ENCODE measurements at places on chromosomes 1 and 21.

DNA sequence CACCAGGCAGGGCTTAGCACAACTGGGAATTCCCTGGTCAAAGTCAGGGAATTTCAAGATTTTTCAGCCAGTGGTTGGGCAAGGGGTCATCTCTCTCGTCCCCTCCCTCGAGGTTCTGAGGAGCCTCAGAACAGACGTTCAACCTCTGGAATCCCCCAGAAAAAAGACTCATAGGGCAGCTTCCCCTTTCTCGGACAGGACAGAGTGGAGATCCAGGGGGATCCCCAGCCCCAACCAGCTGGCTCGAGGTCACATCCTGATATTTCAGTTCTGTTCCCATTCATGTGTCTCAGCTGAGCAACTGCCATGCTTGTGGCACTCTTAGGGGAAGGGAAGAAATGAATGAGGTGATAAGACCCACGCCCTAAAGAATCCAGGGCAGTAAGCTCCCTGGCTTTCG is 4.9 kb upstream of the LAD1 start:
- no peak for DNase-seq

- no peak for DNase-seq
Observed at GRCh38 chr21:33561373-33561772, 18.5 kb downstream of the SON start.

DNA sequence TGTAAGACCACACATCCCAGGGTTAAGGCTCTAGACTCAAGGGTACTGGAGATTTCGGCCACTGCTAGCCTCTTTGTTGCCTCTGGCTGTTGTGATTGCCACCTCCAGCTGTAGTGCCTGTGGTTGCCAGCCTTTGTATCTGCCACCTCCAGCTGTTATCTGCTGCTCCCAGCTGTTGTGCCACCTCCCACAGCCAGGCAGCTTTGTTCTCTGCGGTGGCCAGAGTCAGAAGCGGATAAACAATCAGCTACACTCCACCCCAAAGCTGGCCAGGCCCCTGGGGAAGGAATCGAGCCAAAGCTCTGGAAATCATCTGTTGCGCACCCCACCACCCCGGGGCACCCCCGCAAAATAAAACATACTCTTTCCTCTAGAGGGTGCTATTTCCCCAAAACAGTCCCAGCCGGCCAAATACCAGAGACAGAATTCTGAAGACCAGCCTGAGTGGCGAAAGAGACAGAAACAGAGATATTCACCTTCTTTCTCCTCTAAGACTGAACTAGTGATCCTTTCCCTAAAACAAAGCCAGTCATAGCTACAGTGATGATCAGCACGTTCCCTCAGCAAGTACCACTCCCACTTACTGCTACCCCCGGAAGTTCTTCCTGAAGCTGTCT is 14.8 kb upstream of the PIGM start:
- peak; percentile 81 for DNase-seq

- DNase-seq, result no peak
Observed at GRCh38 chr1:20425622-20426021, 60.4 kb downstream of the CAMK2N1 start.

DNA sequence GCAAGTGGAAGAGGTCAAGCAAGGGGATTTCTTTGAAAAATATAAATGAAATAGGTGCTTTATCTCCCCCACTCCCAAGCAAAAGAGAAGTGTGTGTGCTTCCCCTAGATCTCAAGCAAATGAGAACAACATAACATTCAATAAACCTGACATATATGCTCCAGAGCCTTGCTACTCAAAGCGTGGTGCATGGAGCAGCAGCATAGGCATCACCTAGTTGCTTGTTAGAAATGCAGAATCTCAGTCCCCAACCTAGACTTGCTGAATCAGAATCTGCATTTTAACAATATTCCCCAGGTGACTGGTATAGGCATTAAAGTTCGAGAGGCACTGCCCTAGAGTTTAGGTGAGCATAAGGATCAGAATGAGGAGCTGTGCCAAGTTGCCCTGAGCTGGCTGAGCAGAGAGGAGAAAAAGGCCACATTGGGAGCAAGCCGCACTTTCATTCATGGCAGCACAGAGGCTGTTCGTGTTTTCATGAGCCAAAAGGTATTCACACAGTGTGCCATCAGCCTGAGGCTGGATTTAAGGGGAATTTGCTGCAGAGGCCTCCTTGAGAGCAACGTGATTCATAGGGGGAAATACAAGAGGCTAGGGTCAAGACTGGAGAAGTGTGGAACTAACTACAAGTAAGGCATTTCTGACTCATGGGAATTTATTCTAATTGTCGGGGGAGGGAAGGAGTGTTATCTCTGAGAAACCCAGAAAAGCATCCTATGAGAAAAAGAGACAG is 14.3 kb upstream of the LPAR3 start:
- DNase-seq, result no peak

- DNase-seq, result no peak
Observed at GRCh38 chr1:201827321-201828216, 1.4 kb upstream of the IPO9 start.

DNA sequence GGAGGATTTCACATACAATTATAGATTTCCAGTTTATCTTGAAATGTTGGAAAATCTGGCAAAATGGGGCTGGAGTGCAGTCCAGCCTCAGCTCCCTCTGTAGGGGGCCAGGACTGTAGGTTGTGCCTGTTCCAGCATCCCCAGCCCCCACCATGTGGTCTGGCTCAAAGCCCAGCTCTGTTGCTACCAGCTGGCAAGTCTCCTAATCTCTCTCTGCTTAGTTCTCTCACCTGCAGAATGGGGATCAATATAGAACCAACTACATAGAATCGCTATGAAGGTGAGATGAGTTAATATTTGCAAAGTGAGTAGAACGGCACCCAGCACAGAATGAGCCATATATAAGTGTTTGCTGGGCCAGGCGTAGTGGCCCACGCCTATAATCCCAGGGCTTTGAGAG is 50.0 kb upstream of the TARDBP start:
- peak; percentile 26 for DNase-seq

DNA sequence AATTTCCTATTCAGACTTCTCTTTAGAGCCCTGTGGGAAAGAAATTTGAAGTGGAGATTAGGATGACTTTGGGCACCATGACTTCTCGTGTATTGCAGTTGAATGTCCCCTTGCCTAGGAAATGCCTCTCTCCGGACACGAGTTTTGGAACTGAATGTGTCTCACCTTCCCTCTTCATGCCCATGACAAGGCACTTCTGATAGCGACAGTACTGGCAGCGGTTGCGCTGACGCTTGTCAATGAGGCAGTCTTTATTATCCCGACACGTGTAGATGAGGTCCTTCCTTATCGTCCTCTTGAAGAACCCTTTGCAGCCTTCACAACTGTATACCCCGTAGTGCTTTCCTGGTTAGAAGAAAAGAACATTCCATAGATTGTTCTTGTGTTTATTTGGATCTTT is 28.1 kb downstream of the RXRG start:
- no peak for DNase-seq

DNA sequence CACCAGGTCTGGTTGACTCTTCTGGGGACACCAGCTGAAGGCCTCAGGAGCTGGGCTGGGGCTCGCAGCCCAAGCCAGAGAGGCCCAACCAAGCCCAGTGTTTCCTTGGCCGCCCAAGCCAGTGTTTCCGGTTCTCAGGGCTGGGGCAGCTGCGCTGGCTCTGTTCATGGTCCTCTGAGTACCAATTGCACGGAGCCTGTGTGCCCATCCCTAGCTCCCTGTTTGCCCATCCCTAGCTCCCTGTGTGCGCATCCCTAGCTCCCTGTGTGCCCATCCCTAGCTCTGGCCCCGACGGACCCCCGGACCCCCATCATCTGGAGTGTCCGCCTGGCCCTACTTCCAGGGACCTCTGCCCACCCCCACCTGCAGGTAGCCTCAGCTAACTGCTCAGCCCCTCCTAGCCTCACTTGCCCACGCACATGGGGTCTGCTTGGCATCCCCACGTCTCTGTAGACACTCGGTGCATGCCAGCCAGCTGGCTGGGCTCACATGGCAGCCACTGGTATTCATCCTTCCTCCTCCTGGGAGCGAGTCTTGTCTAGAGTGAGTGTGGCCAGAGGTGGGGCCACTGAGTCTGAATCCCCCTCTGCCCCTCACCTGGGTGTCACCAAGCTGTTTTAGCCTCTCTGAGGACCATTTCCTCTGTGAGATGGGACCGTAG is 64.0 kb downstream of the WNT9A start:
- peak; percentile 40 for DNase-seq

DNA sequence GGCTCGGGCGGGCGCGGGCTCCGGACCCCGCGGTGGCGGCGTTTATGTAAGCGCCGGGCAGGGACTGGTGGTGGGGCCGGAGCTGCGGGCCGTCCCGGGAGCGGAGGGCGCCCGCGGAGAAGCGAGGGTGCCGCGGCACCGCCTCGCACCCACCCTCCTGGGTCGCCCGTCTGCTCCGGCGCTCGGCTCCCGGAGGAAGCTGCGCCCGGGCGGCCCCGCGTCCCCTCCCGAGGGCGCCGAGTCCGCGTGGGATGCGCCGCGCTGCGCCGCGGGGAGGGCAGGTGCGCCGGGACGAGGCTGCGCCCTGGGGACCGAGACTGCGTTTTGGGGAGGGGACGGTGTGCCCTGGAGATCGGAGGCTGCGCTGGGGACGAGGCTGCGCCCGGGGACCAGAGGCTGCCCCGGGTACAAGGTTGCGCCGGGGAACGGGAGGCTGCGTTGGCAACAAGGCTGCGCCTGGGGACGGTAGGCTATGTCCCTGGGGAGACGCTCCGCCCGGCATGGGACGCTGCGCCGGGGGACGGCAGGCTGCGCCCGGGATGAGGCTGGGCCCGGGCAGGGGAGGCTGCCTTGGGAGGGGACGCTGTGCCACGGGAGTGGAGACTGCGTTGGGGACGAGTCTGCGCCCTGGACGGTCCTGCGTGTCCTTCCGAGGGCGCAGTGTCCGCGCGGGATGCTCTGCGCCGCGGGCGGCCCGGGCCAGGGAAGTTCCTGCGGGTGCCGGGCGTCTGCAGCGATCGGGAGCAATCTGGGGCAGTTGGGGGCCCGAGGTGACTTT is 627 bp downstream of the ADARB1 start:
- peak; percentile 75 for DNase-seq

- DNase-seq, result no peak
Observed at GRCh38 chr1:248918131-248918530, 12.1 kb downstream of the PGBD2 start.

GRCh38 chr1:43844114-43844513 is 89.5 kb upstream of the ARTN start:
- DNase-seq, result no peak

GRCh38 chr1:99761774-99762173 is 4.7 kb downstream of the FRRS1 start:
- no peak for DNase-seq

DNA sequence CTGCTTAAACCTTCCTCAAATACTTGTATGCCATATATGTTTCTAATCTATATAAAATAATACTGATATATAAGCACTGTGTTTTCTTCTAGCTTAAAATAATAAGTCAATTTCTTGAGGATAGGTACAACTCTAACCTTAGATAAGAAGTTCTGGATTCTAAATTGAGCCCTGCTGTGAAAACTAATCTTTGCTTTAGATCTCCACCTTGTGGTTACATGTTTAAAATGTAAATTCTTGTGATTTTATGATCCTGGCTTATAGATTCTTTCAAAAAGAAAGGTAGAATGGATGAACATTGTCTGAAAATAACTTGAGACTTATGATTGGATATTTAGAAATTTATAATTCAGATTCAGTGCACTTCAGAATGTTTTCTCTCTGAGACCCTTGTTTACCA is 38.9 kb upstream of the HMCN1 start:
- DNase-seq, result no peak

DNA sequence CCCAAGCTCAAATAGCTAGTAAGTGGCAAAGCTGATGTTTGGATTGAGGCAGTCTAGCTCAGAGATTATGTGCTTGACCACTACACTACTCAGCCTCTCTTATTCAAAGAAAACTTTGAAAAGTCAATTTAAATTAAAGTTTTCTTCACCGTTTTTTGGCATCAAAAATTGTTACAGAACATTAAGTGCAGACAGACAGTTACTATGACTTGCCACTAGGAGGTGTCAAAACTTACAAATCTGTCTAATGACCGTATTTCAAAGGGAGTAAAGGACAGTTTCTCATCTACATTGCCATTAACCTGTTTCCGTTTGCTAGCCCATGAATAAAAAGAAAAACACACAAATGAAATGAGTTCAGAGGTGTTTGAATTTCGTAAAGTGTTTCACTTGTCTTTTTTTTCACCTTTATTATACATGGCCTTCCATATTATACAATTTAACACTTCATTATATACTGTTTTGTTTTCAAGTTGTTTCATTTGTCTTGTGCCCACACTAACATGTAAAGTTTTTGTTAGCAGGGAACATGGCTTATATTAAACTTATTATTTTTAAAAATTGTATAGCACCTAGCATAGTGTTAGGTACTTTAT is 57.4 kb upstream of the MTF2 start:
- peak; percentile 46 for DNase-seq

- no peak for DNase-seq
Observed at GRCh38 chr1:167748906-167749305, 27.1 kb downstream of the MPZL1 start.

GRCh38 chr1:2865000-2865399 is 63.5 kb upstream of the TTC34 start:
- DNase-seq, result no peak

DNA sequence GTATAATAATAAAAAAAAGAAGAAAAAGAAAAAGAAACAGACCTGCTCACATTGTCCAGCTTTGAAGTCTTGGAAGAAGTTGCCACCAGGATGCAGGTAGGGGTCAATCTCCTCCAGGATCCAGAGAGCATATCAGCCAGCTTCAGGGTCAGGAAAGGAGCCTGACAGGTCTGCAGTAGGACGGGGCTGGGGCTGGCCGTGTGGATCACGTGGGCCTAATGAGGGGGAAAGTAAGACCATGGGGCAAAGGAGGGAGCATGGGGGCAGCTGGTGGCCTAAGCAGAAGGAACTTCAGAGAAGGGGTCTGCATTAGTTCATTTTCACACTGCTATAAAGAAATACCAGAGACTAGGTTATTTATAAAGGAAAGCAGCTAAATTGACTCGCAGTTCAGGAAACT is 19.3 kb upstream of the SMYD3 start:
- no peak for DNase-seq

- DNase-seq, result no peak
Observed at GRCh38 chr1:206937425-206937824, 8.8 kb downstream of the PIGR start.

DNA sequence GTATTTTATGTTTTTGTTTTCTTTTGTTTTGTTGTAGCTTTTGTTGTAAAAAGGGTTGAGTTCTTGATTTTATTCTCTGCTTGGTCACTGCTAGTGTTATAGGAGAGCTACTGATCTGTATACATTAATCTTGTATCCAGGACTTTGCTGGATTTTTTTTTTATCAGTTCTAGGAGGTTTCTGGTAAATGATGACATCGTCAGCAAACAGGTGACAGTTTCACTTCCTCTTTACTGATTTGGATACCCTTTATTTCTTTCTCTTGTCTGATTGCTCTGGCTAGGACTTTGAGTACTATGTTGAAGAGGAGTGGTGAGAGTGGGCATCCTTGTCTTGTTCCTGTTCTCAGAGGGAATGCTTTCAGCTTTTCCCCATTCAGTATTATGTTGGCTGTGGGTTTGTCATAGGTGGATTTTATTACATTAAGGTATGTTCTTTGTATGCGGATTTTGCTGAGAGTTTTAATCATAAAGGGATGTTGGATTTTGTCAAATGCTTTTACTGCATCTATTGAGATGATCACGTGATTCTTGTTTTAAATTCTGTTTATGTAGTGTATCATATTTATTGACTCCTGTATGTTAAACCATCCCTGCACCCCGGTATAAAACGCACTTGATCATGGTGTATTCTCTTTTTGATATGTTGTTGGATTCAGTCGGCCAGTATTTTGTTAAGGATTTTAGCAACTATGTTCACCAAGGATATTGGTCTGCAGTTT is 905.7 kb downstream of the LTN1 start:
- no peak for DNase-seq
